Kidney capillary endothelial cell (primary cell): ENCODE measurements at places on chromosomes 4 and X.

DNA sequence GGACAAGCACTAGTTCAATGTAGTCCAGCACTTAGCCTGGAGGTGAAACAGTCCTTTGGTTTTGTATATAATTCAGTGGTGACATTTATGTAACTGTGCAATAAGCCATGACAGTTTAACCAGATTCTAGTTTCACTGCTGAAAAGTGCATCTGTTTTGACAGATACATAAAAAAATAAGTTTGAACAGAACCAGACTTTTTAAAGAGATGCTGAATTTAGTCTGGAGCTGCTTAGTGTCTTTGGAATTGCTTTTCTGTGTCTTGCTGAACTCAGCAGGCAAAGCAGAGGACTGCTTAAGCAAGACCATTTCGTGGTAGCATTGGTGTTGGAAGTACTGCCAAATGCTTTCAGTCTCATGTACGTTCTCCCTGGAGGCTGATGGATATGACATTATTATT is 393.5 kb downstream of the MAPK10 start:
- no peak for DNase-seq

DNA sequence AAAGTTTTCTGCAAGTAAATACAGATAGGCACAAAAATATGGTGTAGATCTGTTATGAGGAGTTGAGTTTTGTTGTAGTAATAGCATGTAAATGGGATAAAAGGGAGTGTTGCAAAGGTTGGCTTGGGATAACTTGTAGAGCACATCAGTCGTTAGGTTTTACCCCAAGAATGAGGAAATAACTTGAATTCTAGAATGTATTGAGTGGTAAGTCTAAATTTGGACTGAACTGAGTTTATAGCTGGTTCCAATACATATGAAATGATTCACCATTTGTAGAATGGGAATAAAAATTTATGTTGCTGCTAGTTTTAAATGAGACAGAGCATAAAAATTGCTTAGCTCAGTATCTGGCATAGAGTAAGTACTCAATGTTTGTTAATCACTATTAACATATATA is 719.2 kb downstream of the FSTL5 start:
- no peak for DNase-seq

- no peak for DNase-seq
Observed at GRCh38 chrX:17960891-17961290, 99.8 kb upstream of the RAI2 start.

- DNase-seq, result no peak
Observed at GRCh38 chr4:142984871-142985585, 138.9 kb upstream of the INPP4B start.

GRCh38 chr4:111639876-111640275 is 505.4 kb upstream of the FAM241A start:
- DNase-seq, result peak; percentile 57

GRCh38 chr4:161704040-161704439 is 459.8 kb downstream of the FSTL5 start:
- DNase-seq, result no peak

DNA sequence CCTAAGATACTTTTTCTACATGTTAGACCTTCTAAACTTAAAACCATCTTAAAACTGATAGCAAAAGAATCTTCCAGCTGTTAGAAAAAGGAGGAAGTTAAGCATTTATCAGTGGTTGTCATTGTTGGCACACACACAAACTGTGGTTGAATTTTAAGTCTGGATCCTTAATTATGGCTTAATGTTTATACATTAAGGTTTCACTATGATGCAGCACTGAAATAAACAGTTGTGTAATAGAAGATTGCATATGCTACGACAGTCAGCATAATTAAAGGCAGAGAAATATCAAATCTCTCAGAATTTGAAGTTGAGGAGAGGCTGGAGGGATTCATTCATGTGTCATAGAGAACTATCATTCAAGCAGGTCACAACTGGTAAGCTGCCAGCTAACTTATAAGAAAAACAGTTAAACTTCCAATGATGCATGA is 32.3 kb downstream of the ADGRA3 start:
- no peak for DNase-seq

DNA sequence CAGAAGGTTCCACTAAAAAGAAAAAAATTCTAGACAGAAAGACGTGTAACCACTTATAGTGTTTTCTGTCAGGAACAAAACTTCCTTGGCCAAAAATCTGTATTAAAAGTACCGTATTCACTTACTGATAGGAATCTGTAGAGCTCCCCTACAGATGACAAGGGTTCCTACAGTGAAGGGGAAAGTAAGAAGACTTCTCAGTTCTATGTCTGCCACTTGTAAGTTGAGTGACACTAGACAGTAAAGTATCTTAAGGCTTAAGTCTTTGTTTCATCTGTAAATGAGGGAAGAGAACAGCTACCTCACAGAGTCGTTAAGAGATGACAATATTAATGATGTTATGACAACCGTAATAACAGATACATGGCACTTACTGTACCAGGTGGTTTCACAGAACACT is 3.3 kb downstream of the COQ2 start:
- DNase-seq, result no peak

GRCh38 chr4:16250661-16251365 is 24.5 kb upstream of the TAPT1 start:
- DNase-seq, result no peak

DNA sequence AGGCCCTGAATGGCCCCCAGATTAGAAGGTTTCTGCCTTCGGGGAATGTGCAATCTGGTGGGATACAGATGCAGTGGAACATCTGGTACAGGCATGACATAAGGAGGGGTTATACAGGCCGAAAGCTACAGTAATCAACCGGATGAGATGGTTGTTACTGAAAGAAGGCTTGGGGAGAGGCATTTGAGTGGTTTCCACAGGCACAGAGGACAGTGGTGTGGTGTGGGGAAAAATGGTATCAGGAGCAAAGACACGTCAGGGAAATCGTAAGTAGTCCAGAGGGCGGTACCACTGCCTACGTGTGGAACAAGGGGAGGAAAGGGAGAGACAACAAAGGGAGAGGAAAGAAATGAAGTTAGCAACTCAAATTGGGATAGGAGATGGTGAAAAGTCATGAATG is 3.0 kb downstream of the PDLIM3 start:
- no peak for DNase-seq

- no peak for DNase-seq
Observed at GRCh38 chr4:35730414-35730813, 513.9 kb downstream of the ARAP2 start.

GRCh38 chr4:40283413-40283812 is 51.7 kb upstream of the CHRNA9 start:
- no peak for DNase-seq

DNA sequence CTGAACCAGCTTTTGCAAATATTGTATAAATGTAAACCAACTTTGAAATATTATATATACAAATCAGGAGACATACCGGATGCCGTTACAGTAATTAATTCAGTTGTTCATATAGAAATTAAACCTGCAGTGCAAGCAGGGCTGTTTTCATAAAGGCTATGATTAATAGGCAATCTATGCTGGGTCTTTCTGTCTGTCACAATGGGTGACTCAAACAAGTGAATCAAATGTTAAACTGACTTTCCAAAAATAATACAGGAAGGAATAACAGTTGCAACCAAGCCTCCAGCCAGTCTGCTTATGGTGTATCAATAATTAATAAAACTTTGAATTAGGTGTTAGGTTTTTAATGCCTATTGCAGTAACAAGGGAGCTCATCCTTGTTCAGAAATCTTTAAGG is 43.9 kb downstream of the GABRB1 start:
- DNase-seq, result peak; percentile 71

GRCh38 chrX:82125103-82125502 is 923.2 kb downstream of the SH3BGRL start:
- no peak for DNase-seq

DNA sequence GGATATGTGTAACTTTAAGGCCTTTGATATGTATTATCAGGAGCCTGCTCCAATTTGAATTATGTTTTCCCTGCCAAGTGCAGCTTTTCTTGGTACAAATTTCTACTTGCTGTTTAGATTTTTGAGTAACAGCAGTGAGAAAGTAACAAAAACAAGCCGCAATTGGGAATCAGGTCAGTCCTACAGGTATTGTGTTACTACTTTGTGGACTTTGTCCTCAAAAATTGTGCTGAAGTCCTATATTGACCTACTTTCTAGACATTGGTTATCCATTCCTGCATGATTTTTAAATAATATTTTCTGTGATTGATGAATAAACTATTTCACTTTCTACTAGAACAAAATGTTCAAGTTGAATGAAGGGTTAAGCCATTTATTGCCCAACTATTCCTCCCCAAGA is 5.7 kb downstream of the CDKN2AIP start:
- DNase-seq, result no peak

DNA sequence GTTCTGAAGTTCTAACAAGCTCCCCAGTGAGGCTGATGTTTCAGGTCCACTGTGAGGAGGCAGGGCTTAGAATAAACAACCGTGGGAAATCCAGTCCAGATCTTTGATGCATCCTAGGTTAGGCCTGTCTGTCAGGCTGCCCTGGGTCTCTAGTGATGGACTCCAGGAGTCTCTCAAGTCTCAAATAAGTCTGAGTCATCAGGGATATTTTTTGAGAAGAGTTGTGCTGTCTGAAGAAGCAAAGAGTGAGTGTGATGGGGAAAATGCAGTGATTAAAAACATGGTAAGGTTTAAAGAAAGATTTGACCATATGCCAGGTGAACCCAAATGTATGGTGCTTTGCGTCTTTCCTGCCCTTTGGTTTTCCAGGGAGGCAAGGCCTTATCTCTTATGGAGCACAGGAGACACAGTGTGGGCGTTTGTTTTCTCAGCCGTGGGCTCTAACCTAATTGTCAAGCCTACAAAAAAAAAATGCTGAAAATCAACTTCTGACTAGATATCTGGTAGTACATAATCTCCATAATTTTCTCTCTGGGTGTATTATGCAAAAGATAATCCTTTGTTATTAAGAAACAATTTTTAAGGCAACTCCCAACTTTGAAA is 100.7 kb downstream of the PTTG2 start:
- DNase-seq, result no peak

DNA sequence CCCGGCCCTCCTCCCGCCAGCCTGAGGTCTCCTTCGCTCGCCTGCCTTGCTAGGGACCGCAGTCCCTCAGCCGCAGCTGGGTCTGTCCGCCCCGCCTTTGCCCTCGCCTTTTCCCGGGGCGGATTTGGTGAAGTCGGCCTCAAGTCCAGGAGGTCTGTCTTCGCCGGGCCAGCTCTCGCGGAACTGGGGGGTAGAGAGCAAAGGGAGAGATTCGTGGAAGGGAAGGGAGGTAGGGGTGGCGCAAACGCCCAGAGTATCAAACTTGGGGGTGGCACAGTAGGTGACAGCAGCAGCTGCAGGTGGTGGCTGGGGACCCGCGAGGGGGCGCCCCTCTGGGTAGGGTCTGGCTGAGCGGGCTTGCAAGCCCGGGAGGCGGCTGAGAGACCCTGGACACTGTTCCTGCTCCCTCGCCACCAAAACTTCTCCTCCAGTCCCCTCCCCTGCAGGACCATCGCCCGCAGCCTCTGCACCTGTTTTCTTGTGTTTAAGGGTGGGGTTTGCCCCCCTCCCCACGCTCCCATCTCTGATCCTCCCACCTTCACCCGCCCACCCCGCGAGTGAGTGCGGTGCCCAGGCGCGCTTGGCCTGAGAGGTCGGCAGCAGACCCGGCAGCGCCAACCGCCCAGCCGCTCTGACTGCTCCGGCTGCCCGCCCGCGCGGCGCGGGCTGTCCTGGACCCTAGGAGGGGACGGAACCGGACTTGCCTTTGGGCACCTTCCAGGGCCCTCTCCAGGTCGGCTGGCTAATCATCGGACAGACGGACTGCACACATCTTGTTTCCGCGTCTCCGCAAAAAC is at the start of gene NPY2R:
TSS of gene NPY2R (plus strand) at position 379 of the 797 bp plus-strand sequence. CDS start 5,304 bp downstream, outside the sequence.
- no peak for DNase-seq

DNA sequence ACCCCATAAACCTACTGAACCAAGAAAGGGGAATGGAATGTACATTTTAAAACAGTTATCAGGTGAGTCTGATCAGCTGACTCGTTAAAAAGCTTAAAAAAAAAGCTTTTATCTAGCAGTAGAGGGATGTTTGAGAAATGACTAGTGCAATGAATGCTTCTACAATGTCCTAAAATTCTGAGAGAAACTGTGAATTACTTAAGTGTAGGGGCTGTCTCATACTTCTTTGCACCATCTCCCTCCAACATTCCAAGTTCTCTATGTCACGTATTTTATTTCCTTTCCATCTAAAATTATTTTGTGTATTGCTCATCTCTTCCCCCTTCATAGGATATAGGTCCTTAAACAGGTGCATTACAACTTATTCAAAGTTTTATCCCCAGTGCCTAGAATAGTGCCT is 11.9 kb upstream of the AREG start:
- DNase-seq, result no peak

GRCh38 chr4:6525474-6525873 is 49.5 kb upstream of the MAN2B2 start:
- DNase-seq, result no peak
